ENCODE measurements at places on chromosomes 7 and 10. TPM values are rescaled to one million over a fixed set of nuclear protein-coding genes. Genes with fewer than 3 reads are reported as not detected.

The OPN1SW gene
- total RNA-seq: not detected

The NODAL gene
- total RNA-seq: not detected

The OGDHL gene
- total RNA-seq: 0.13 TPM

The TCF7L2 gene
- total RNA-seq: 15.7 TPM

The PTF1A gene
- not detected for total RNA-seq

The MACC1 gene
- not detected for total RNA-seq

The ZNF365 gene
- total RNA-seq: 0.82 TPM

The CFAP43 gene
- total RNA-seq: 0.36 TPM

The PIK3CG gene
- total RNA-seq: not detected

The SFTPA2 gene
- total RNA-seq: not detected

The ABCC2 gene
- total RNA-seq: 138 TPM

The CDH23 gene
- 3.4 TPM for total RNA-seq

The HMX3 gene
- total RNA-seq: not detected

The UBE2D1 gene
- total RNA-seq: 20.7 TPM

The LIPJ gene
- total RNA-seq: not detected

Data from A549 treated with GW870086 at 1 μM for 4 hours (cell line).